ENCODE measurements at places on chromosomes 5 and 9. TPM values are rescaled to one million over a fixed set of nuclear protein-coding genes. Genes with fewer than 3 reads are reported as not detected.

Gene TMEM252
- not detected for total RNA-seq

Gene ORM2
- not detected for total RNA-seq

Gene HAPLN1
- total RNA-seq = not detected

Gene TRAPPC13
- 22.4 TPM for total RNA-seq

Gene SLC25A48
- not detected for total RNA-seq

Gene ABO
- total RNA-seq = 0.36 TPM

Gene OMD
- not detected for total RNA-seq

Gene FAM221B
- total RNA-seq = not detected

Gene SVEP1
- total RNA-seq = not detected

Gene C1QTNF2
- total RNA-seq = not detected

Gene RASGEF1C
- total RNA-seq = not detected

Gene SETD9
- total RNA-seq = 15.9 TPM

Gene C9
- not detected for total RNA-seq

Gene TTLL11
- total RNA-seq = 2.8 TPM

Gene RAB3C
- not detected for total RNA-seq

Gene DAPK1
- 3.6 TPM for total RNA-seq

Gene MARCOL
- not detected for total RNA-seq

Gene CTXN3
- total RNA-seq = not detected

Gene MAST4
- 18.3 TPM for total RNA-seq

DNA sequence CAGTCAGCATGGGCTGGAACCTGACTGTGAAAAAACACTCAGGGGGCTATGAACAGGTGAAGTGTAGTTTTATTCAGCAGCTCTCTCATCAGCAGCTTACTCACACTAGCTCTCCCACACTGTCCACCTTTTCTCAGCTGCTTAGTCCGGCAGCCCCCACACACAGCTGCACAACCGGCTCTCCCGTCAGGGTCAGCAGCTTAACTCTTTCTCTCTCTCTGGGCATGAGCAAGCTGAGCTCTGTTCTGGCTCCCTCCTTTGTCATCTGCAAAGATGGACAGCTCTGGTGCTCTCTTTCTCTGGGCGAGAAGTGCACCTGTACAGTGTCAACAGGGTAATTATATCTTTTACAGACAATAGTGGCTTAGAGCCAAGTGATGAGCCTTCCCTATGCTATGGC lies 8.2 kb downstream of the DMAC1 start:
- no peak overlapping the region for H3K4me3 ChIP-seq
- no peaks in the 10 kb centered on the region for H3K27me3 ChIP-seq
- H3K4me1 ChIP-seq = peaks cover 4% of the 10 kb centered on the region
- H3K36me3 ChIP-seq = peaks cover 30% of the 10 kb centered on the region

DNA sequence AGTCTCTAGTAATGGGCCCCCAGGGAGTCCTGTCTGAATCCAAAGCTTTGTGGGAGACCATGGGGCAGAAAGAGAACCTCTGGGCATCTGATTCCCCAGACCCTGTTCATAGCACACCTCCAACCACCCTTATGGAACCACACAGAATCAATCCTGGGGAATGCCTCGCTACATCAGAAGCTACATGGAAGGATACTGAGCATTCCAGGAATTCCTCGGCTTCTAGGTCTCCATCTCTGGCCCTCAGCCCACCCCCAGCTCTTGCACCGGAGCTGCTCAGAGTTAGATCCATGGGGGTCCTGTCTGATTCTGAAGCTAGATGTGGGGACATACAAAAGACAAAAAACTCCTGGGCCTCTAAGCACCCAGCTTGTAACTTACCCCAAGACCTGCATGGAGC lies 28.4 kb downstream of the VCP start:
- no peaks in the 10 kb centered on the region for H3K4me1 ChIP-seq
- no peak for DNase-seq
- no peak overlapping the region for H3K4me3 ChIP-seq
- no peaks in the 10 kb centered on the region for H3K27me3 ChIP-seq
- H3K27ac ChIP-seq = no peak overlapping the region

GRCh38 chr9:99011161-99011709 lies 67.5 kb downstream of the COL15A1 start:
- no peak for DNase-seq
- peaks cover 16% of the 10 kb centered on the region for H3K36me3 ChIP-seq
- H3K4me3 ChIP-seq = no peak overlapping the region
- peaks cover 24% of the 10 kb centered on the region for H3K4me1 ChIP-seq
- H3K27ac ChIP-seq = no peak overlapping the region
- H3K27me3 ChIP-seq = no peaks in the 10 kb centered on the region

DNA sequence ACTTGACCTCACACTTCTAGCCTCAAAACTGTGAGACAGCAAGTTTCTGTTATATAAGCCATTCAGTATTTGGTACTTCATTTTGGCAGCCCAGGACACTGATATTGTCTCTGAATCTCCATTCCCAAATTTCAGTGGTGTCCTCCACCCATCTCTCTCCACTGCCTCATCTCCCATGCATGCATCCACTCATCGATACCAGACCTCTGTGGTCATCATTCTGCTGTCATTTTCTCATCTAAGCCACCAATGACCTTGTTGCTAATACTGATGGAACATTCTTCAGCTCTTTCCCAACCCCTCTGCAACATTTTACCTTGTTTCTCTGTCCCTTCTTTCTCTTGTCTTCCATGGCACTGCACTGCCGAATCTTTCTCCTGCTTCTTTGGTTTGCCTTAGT lies 221.8 kb downstream of the SNX18 start:
- no peak overlapping the region for H3K4me3 ChIP-seq
- H3K4me1 ChIP-seq = peaks cover 39% of the 10 kb centered on the region
- H3K27me3 ChIP-seq = peaks cover 8% of the 10 kb centered on the region
- no peaks in the 10 kb centered on the region for H3K36me3 ChIP-seq
- DNase-seq = no peak
- no peak overlapping the region for H3K27ac ChIP-seq

- no peaks in the 10 kb centered on the region for H3K27me3 ChIP-seq
- no peak for DNase-seq
- no peak overlapping the region for H3K27ac ChIP-seq
- no peak overlapping the region for H3K4me3 ChIP-seq
- peaks cover 2% of the 10 kb centered on the region for H3K36me3 ChIP-seq
- H3K4me1 ChIP-seq = peaks cover 6% of the 10 kb centered on the region
Measured at GRCh38 chr5:81161012-81161601, 72.0 kb upstream of the CKMT2 start.

GRCh38 chr9:124399968-124400940 lies 15.0 kb downstream of the PSMB7 start:
- peaks cover 41% of the 10 kb centered on the region for H3K36me3 ChIP-seq
- no peak overlapping the region for H3K4me3 ChIP-seq
- H3K4me1 ChIP-seq = peaks cover 9% of the 10 kb centered on the region
- no peaks in the 10 kb centered on the region for H3K27me3 ChIP-seq

DNA sequence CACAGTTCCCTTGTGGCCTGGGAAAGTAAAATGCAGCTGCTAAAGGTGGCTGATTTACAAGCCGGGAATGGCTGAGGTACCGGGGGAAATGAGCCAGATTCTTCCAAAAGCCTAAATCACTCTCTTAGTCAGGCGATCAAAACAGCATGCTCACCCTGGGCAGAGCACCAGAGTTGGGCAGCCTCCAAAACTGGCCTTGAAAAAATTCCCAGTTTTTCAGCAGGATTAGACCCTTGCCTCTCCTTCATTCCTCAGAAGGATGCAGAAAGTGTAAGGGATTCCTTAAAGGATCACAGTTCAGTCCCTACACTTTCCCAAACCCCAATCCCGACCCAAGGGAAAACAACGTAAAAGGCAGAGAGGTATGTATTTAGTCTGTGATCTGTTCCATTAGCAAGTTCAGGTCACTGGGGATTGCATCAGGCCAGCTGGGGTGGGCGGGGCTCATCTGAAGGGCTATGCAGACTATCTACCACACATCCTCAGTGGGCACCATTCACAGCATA lies 16.9 kb downstream of the TMEM174 start:
- DNase-seq = no peak
- H3K36me3 ChIP-seq = no peaks in the 10 kb centered on the region
- H3K4me3 ChIP-seq = no peak overlapping the region

- no peak for DNase-seq
- no peaks in the 10 kb centered on the region for H3K36me3 ChIP-seq
- H3K27me3 ChIP-seq = no peaks in the 10 kb centered on the region
- no peak overlapping the region for H3K4me3 ChIP-seq
- H3K27ac ChIP-seq = no peak overlapping the region
- no peaks in the 10 kb centered on the region for H3K4me1 ChIP-seq
Measured at GRCh38 chr5:22751536-22751935, 101.6 kb downstream of the CDH12 start.

DNA sequence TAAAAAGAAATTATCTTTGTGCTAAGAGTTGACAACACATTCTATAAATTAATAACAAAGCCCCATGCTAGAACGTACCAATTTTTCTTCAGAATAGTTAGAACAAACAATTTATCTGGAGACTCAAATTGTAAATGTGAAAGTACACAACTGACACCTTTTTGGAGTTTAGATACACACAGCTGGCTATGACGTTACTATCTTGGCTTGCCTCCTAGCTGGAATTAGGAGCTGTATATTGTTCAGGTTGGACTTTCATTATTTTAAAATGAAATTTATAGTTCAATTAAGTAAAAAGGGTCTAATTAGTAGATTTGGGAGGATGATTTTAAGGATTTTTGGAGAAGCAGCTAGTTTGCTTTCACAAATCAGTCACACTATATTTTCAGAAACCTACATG lies 393.9 kb upstream of the RIOK2 start:
- no peak for DNase-seq
- H3K27me3 ChIP-seq = no peaks in the 10 kb centered on the region
- no peaks in the 10 kb centered on the region for H3K36me3 ChIP-seq
- H3K4me1 ChIP-seq = no peaks in the 10 kb centered on the region
- no peak overlapping the region for H3K4me3 ChIP-seq

- no peaks in the 10 kb centered on the region for H3K27me3 ChIP-seq
- peaks cover 18% of the 10 kb centered on the region for H3K36me3 ChIP-seq
- H3K27ac ChIP-seq = peak overlapping the region; percentile 89
- H3K4me3 ChIP-seq = peak overlapping the region; percentile 67
- peaks cover 55% of the 10 kb centered on the region for H3K4me1 ChIP-seq
Measured at GRCh38 chr5:56330167-56330566, 97.0 kb upstream of the ANKRD55 start.

- no peaks in the 10 kb centered on the region for H3K27me3 ChIP-seq
- H3K4me1 ChIP-seq = no peaks in the 10 kb centered on the region
- no peaks in the 10 kb centered on the region for H3K36me3 ChIP-seq
Measured at GRCh38 chr5:90802474-90803317, 244.1 kb downstream of the ADGRV1 start.

- H3K4me1 ChIP-seq = no peaks in the 10 kb centered on the region
- H3K4me3 ChIP-seq = no peak overlapping the region
- H3K27ac ChIP-seq = no peak overlapping the region
Measured at GRCh38 chr5:128631771-128632170, 93.7 kb upstream of the FBN2 start.

GRCh38 chr9:127985011-127985410 lies 4.2 kb upstream of the EEIG1 start:
- peaks cover 24% of the 10 kb centered on the region for H3K4me1 ChIP-seq
- no peaks in the 10 kb centered on the region for H3K36me3 ChIP-seq
- H3K4me3 ChIP-seq = no peak overlapping the region
- DNase-seq = no peak
- H3K27me3 ChIP-seq = no peaks in the 10 kb centered on the region
- H3K27ac ChIP-seq = no peak overlapping the region

DNA sequence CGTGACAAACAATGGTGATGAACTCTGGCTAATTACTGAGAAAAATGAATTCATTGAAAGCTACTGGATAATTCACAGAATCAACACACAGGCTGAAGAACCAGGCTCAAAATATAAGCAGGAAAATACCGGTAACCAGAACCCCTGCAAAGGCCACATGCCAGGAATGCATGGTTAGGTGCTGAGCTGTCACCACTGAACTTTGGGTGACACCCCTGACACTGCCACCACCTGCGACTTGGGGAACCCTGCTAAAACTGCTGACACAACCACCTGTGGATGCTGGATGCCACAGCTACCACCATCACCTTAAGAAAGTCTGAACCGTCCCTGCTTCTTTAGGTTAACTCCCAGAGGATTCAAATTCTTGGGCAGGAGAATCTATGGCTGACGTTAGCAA lies 72.0 kb upstream of the NR4A3 start:
- H3K27me3 ChIP-seq = peaks cover 17% of the 10 kb centered on the region
- H3K36me3 ChIP-seq = no peaks in the 10 kb centered on the region
- H3K4me1 ChIP-seq = no peaks in the 10 kb centered on the region

- H3K4me1 ChIP-seq = peaks cover 4% of the 10 kb centered on the region
- no peak for DNase-seq
- H3K4me3 ChIP-seq = no peak overlapping the region
Measured at GRCh38 chr9:2093920-2094597, 78.9 kb downstream of the SMARCA2 start.

- no peaks in the 10 kb centered on the region for H3K36me3 ChIP-seq
- H3K4me1 ChIP-seq = no peaks in the 10 kb centered on the region
- no peak overlapping the region for H3K27ac ChIP-seq
- DNase-seq = no peak
- no peak overlapping the region for H3K4me3 ChIP-seq
- peaks cover 2% of the 10 kb centered on the region for H3K27me3 ChIP-seq
Measured at GRCh38 chr5:115392611-115393010, 96.2 kb upstream of the CCDC112 start.

- no peak for DNase-seq
- H3K27ac ChIP-seq = no peak overlapping the region
- H3K4me1 ChIP-seq = no peaks in the 10 kb centered on the region
- no peak overlapping the region for H3K4me3 ChIP-seq
Measured at GRCh38 chr9:96279932-96280331, 22.0 kb downstream of the HSD17B3 start.

GRCh38 chr9:112218908-112219307 lies 43.8 kb upstream of the SUSD1 start:
- peak; percentile 80 for DNase-seq
- peaks cover 25% of the 10 kb centered on the region for H3K4me1 ChIP-seq
- peak overlapping the region; percentile 69 for H3K4me3 ChIP-seq

- H3K36me3 ChIP-seq = peaks cover 53% of the 10 kb centered on the region
- peak overlapping the region; percentile 99 for H3K4me3 ChIP-seq
- peaks cover 49% of the 10 kb centered on the region for H3K4me1 ChIP-seq
- H3K27me3 ChIP-seq = no peaks in the 10 kb centered on the region
- DNase-seq = peak; percentile 81
Measured at GRCh38 chr9:127426756-127427155, 2.6 kb downstream of the ZNF79 start.

GRCh38 chr5:113373426-113373825 lies 61.4 kb downstream of the TSSK1B start:
- H3K4me1 ChIP-seq = peaks cover 13% of the 10 kb centered on the region
- H3K27ac ChIP-seq = no peak overlapping the region
- H3K27me3 ChIP-seq = peaks cover 31% of the 10 kb centered on the region
- no peaks in the 10 kb centered on the region for H3K36me3 ChIP-seq

Measured in activated CD4-positive, alpha-beta T cell treated with anti-CD3 and anti-CD28 coated beads, Interleukin-2, amount 10 ng/mL, durations not matched to agents 24 days and 14 days (primary cell).